ENCODE measurements at places on chromosomes 1 and 21.

DNA sequence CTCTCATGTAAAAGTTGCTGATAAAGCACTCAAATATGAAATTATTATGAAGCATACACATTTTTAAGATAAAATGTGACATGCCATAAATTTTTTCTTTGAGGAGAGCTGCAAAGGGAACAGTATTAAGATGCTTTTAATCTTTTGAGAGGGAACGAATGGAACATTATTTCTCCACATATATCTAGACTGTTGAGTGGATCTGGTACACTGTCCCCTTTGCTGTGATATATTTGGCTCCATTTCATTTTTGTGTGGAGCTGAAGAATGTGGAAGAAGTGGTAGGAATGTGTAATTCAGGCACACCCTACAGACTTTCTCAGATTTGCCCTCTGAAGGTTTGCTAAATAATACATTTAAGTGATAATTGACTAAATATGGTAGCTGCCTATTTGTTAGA is 31.7 kb downstream of the PGM1 start:
- no peak for DNase-seq

DNA sequence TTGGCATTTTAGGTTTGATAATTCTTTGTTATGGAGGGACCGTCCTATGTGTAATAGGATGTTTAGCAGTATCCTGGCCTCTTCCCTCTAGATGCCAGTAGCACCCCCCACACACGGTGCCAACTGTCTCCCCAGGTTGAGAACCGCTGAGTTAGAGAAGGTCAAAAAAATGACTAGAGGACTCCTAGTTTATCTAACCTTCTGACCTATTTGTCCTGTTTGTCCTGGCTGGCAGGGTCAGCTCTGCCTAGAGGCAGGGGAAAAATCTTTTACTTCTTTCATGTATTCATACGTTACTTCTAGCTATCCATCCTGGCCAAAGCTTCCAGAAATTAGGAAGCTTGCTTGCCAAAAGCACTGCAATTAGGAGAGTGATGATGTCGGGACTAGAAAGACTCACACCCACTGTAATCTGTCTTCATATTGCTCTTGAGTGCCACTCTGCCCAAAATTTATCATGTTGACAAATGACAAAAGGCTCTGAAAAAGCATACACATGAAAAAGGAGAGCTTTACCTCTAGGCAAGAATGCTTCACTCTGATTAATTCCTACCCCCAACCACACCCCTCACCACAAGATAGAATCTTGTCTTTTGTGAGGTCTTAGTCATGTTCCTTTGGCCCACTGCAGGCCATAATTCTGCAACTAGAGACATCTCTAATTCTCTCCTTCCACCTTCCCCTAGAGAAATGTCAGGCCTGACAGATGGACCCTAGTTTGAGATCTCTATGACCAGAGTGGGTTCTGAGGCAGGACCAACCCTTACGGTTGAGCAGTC is 14.4 kb upstream of the AKR1A1 start:
- no peak for DNase-seq

GRCh38 chr1:37549341-37549740 is 4.8 kb downstream of the SNIP1 start:
- no peak for DNase-seq

DNA sequence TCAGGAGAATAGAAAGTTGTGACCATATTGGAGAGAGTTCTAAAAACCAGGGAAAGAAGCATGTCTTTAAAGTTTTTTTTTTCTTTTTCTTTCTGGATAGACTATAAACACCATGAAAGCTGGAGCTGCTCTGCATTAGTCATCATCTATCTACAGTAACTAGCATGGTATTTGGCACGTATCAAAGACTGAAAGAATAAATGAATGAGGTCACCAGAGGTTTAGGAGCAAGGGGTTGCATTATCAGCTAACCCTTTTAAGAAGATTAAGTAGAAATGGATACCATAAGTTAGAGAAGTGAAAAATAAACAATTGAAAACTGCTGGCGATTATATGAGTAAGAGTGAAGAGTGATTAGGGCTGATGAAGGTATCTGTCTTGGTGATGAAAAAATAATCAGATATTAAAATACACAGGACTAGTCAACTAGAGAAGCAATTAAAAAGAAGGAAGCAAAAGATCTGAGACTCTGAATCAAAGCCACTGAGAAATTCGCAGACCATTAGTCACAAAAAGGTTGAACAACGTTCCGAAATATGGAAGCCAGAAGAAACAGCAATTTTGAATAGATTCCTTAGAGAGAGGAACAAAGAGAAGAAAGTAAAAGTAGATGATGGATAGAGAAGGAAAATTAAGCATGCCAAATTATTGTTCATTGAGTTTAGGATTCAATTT is 536.4 kb downstream of the DPYD start:
- DNase-seq = no peak

GRCh38 chr1:198623752-198624647 is 14.8 kb upstream of the PTPRC start:
- no peak for DNase-seq

DNA sequence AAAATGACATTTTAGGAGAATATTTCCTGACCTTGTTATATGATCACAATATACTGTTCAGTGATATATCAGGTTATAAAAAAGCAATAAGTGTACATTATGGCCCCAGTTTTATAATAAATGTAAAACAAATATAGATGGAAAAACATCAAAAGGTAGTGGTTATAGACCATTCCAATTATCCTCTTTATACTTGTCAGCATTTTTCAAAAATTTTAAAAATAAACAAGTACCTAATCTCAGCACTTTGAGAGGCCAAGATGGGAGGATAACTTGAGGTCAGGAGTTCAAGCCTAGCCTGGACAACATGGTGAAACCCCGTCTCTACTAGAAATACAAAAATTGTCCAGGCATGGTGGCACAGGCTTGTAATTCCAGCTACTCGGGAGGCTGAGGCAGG is 69.6 kb upstream of the B3GALNT2 start:
- no peak for DNase-seq

- DNase-seq = no peak
Measured at GRCh38 chr1:212791261-212791675, 309 bp downstream of the NSL1 start.

GRCh38 chr1:107184888-107185287 is 44.0 kb downstream of the NTNG1 start:
- DNase-seq = no peak

DNA sequence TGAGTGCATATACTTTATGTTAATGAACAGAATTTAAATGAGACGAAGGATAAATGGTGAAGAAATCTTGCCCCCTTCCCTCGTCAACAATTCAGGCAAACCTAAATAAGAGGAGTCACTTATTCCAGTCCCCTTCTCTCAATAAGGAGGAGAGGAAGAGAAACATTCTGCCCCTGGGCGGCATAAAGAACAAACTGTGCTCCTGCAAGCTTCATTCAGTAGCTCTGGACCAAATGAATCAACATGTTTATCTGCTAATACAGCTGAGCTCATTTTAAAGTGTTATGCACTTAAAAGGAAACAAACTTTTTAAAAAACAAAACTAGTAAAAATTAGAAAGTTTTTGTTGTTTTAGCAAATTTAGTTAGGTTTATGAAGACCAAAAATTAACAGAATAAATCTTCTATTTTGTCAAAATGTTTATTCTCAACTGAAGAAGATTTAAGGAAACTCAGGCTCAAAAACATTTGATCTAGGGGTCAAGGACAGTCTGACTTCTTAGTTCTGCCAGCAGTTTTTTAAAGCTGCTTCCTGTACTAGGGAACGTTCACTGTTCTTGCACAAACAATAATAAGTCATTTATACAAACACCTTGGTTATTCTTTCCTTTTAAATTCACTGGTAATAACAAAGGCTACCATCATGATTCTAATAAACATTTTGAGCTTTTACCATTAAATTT is 58.3 kb downstream of the AKT3 start:
- DNase-seq = no peak

GRCh38 chr21:37436174-37436573 is 69.6 kb downstream of the DYRK1A start:
- DNase-seq = no peak

DNA sequence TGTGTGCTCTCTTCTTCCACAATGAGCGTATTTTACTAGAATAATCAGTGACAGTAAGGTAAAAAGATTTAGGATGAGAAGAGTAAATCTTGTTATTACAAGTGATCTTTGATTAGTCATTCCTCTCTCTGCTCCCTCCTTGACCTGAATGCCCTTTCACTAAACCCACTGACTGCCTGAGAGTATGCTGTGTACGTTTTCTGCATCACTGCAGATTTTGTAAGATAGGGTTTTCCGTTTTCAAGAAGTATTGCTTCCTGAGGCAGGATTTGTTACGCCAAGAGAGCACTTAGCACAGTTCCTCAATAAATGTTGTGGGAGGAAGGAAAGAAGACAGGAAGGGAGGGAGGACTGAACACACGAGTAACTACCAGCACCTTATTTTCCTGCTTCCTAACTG is 7.7 kb upstream of the LAMB3 start:
- no peak for DNase-seq

DNA sequence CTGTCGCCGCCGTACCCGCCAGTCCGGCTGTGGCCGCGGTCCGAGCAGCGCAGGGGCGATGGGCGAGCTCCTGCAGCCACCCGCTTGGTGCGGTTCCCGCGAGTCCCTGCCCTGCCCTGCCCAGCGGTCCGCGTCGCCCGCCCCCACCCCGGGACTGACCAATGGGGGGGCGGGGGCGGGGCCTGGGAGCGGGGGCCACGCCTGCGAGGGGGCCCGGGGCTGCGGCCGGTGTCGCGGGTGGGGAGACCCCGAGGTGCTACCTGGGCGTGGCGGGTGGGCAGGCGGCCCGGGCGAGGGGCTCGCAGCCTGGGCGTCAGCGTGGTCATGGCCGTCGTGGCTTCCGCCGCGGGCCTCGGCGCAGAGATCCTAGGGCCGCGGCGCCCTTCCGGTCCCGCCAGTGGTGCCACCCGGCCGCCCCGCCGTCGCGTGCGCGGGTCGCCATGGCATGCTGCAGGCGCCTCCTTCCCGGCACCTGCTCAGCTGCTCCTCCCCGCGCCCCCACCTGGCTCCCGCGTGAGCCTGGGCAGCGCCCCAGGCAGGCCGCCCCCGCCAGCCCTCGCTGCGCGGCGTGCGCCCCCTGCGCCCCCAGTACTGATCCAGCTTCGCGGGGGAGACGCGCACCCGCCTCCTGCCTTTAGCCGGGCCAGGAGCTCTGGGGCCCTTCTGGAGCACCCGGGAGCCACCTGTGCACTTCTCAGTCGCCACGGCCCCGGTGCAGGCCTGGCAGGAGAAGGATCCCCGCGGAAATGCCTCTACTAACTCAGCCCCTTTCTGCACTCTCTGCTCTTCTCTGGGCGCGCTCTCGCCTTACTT is at the start of gene BMP8B:
Gene BMP8B, minus strand, starts transcription at position 108 of the 813 bp plus-strand sequence. CDS start 380 bp downstream, outside the sequence.
- DNase-seq = peak; percentile 52

DNA sequence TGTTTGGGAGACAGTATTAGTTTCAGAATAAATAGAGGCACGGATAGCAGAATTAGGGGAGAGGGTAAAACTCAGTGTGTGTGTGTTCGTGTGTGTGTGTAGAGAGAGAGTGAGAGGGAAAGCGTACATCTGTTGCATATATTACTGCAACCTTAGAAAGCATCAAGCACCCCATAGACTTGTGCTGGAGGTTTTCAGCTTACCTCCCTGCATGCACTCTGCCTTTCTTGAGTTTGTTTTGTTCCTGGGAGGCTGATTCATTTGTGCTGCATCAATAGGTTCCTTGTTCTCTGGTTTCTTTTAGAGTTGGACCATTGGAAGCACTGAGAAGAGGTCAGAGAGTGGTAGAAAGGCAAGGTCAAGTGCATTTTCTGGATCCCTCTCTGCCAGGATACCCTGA is 104.4 kb upstream of the KCNK1 start:
- DNase-seq = no peak

- DNase-seq = no peak
Measured at GRCh38 chr1:42259739-42260064, 75.3 kb downstream of the FOXJ3 start.

DNA sequence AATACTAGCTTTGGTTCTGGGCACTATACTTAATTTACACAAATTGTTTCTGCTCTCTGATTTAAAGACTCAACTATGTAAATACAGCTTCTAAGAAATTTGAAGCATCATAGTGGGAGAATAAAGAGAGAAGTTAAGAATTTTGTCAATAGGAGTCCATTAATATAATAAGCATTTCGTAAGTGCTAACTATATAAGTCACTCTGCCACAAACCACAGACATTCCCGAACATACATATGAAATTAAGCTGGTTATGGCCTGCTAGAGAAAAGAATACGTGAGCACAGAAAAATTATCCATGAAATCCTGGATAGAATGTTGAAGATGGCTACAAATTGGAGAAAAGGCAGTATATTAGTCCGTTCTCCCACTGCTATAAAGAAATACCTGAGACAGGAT is 526.2 kb downstream of the MRPL39 start:
- DNase-seq = no peak

DNA sequence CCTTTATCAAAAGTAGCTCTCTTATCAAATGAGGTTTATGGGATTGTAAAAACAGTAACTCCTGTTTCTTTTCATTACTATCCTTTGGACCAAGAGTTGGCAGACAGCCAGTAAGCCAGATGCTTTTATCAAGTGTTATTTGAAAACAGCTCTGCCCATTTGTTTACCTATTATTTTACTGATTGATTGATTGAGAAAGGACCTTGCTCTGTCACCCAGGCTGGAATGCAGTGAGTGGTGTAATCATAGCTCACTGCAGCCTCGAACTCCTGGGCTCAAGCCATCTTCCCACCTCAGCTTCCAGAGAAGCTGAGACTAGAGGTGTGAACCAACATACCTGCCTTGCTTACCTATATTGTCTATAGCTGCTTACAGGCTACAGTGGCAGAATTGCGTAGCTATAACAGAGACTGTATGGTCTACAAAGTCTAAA is 3.6 kb downstream of the PRKAB2 start:
- no peak for DNase-seq

DNA sequence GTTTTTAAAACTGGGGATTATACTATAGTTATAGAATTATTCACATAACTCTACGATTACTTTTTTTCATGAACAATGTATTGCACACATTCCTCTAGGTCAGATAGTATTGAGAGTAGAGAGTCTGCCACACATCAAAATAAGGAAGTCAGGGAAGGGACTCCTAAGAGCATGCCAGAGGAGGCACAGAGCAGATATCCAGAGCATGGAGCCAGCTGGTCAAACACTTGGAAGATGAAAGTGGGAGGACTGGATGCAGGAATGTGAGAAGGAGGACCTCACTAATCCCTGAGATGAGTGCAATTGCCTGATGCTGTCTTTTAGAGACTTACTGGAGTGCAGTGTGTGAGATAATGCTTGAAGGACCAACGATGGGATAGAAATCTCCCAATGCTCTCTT is 9.6 kb upstream of the RFX5 start:
- no peak for DNase-seq

DNA sequence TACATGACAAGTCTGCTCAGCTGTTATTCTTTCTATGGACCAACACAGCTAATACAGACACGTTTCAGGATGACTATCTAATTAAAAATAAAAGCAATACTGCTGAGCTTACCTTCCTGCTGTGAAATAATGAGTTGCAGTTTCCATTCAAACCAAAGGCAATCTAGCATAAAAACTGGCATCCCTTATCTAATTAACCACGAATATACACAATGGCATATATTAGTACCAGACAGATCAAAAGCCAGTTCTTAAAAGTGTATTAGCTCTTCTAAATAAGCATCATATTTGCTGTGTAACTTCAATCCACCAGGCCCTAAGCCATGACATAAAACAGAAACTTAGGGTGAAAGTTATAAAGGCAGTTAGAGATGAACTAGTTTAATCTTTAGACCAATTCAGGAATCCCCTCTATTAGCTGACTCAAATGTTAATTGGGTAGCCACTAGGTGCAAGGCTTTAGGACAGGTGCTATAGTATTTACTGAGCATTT is 20.6 kb downstream of the TESK2 start:
- no peak for DNase-seq
